ENCODE measurements at places on chromosomes 7 and 10. TPM values are rescaled to one million over a fixed set of nuclear protein-coding genes. Genes with fewer than 3 reads are reported as not detected.
A peak's percentile ranks its signal among the peaks of the same experiment; 100 is the strongest.

DNA sequence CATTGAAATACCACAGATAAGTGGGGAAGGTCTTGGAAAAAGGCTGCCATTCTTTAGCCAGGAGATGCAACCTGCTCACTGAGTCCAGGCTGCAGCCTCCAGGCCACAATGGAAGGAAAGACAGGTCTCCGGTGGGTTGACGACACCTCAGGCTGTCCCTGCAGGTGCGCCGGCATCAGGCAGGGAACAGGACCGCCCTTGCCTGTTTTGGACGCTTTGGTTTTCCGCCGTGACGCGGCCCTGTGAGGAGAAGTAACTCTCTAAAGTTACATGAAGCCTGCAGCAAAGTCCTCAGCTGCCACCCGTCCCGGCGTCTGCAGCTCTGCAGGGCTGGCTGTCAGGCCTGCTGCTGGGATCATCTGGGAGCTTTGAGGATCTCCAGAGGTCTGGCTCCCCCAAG is 147.0 kb downstream of the WDR37 start:
- no peak for DNase-seq

DNA sequence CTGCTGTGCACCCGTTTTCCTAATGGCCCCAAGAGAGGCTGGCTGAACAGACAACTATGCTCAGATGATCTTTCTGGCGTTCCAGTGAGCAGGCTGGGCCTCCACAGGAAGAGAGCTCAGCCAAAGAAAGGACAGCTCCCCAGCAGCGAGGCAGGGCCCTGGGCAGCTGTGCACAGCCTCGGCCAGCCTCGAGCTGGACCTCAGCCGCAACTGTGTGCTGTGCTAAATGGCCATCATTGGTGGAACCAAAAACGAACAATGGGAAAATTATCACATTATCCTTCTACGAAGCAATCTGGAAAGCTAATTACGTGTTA is 97.5 kb downstream of the CTBP2 start:
- no peak for DNase-seq

DNA sequence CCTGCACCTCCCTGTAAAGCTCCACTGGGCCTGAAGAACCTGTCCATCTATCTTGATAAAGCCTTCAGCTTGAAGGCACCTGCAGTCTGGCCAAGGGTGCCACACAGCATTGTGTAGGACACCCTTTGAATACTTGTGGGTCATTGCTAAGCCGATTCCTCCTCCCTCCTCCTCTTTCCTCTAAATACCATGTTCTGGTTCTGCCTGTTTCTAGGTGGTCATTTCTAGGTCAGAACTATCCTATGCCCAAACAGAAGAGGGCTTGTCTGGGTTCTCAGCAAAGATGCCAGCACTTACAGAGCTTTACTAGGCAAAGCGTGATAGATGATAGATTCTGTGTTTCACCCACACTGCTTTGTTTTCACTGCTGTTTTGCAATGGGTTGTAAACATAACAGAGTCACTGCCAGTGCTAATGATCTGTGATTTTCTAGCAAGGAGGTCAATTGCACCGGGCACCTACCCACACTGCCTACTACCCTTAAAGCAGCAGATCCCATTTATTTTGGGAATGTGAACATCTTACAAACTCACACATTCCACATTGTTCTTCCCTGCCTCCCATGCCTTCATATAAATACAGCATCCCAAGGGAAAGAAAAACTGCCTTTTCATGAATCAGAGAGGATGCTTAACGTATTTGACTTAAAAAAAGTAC is 279.1 kb upstream of the PITRM1 start:
- DNase-seq: no peak

COL17A1 gene
- 10.8 TPM for total RNA-seq

DNA sequence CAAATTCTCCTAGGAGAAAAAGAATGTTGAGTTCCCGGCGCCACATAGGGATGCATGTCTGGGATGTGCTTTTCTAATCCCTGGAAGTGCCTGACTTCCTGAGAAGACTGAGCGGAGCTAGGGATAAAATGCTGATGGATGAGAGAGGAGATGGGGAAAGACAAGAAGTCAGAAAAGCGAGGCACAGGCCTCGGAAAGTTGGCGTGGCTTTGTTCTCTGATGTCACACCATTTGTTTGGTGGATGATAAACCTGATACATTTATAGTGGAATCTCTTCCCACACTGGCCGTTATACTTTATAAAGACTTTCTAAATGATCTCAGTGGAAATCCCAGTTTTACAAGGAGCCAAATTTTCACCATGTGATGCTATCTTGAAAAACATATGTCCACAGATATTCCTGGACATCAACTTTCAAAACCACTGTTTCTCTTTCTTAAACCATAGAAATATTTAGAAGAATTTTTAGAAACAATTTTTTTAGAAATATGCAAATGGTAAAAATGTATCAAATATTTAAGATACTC is 188.8 kb upstream of the SVIL start:
- DNase-seq: no peak

DNA sequence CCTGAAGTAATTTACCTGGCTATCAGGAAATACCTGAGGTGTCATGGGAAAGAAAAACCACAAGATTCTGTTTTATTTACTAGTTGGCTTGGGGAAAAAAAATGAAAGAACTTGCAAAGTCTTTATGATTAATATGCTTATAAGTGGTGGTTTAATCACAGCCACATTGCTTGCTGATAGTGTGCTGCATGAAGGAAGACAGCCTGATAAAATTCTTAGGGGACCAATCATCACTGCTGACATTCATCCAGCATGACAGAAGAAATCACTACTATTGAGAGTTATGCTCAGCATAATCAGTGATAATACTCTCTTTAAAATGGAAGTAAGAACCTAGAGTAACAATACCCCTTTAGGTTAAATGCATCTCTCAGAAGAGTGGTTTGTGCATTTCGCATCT is 150.2 kb upstream of the LRRN3 start:
- no peak for DNase-seq

- DNase-seq: peak; percentile 52
These were observed 76.1 kb downstream of the BICC1 start for GRCh38 chr10:58588673-58589265.

DNA sequence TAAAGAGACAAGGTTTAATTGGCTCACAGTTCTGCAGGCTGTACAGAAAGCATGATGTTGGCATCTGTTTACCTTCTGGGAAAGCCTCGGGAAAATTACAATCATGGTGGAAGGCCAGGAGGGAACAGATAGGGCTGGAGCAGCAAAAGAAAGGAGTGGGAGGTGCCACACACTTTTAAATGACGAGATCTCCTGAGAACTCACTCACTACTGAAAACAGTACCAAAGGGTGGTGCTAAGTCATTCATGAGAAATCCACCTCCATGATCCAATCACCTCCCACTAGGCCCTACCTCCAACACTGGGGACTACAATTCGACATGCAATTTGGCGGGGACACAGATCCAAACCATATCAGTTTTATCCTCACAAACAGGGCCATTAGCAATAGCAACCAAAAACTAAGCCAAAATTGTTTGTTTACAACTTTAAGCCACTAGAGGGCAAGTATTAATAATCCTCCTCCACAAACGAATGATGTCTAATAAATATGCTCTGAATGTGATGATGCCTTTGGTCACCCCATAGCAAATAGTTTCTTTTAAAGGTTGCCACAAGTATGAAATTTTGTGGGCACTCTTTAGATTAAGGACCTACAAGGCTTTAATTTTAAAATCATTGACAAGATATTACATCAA is 129.2 kb upstream of the NRBF2 start:
- DNase-seq: no peak

All from kidney (tissue), 22 donors.